ENCODE measurements at places on chromosomes 5 and 9.

DNA sequence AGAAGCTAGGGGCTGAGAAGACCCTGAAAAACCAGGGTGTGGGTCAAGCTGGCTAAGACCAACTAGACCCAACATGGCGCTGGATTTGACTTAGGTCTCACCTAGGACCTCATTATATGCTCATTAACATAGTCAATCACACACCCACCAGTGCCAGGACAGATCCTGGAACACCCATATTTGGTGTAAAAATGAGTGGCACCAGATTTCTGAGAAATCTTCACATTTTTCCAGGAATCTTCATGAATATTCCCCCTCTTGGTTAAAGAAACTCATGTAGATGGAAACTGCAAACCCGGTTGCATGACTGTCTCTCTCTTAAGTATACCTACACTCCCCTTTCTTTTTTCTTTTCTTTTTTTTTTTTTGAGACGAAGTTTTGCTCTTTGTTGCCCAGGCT, 17.9 kb upstream of the RAB14 start:
- DNase-seq = no peak

DNA sequence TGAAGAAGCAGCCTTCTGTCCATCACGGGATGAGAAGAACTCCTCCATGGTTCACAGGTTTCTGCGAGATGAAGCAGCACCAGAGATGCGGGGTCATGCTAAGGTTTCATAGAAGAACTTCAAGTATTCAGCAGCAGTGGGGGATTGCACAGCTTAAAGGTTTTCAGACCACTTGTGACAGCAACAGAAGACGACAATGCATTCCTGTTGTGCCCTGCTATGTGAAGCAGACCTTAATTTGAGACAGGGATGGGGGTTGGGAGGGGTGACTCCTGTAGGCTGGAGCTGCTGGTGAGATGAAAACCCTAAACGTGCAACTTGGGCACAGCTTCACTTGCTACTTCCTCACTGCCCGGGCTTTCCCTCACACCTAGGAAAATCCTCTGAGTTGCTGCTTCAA, 256.0 kb downstream of the SLIT3 start:
- no peak for DNase-seq

DNA sequence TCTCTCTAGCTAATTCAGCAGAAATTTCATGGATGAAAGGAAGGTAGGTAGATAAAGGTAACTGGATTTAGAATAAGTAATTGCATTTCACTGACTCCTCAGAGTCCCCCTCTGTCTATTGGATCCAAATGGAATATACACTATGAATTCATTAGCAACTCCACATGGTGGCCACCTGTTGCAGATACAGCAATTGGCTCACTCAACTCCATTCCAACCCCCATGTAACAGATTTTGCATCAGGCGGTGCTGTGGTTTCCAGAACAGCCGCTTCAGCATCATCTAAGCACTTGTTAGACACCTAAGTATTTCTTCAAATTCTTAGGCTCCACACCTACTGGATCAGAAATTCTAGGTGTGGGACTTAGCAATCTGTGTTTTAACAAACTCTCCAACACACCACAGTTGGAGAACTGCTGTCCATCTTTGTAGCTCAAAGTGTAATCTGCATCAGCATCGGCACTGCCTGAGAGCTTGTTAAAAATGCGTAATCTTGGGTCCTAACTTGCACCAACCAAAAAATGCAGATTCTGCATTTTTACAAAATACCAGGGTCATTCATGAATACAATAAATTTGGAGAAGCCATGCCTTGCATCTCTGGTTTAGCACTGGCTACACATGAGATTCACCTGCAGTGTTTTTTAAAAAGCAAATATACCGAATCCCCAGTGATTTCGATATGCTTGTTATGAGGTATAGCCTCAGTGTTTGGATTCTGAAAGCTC, 413.8 kb upstream of the CD180 start:
- DNase-seq = no peak

DNA sequence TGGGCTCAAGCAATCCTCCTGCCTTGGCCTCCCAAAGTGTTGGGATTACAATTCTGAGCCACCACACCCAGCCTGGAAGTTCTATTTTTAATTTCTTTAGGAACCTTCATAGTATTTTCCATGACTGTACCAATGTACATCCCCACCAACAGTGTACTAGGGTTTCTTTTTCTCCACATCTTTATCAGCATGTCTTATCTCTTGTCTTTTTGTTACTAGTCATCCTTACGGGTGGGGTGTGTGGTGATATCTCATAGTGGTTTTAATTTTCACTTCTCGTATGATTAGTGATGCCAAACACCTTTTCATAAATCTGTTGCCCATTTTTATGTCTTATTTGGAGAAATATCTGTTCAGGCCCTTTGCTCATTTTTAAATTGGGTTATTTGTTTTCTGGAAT, 123.0 kb upstream of the MEF2C start:
- DNase-seq = no peak

DNA sequence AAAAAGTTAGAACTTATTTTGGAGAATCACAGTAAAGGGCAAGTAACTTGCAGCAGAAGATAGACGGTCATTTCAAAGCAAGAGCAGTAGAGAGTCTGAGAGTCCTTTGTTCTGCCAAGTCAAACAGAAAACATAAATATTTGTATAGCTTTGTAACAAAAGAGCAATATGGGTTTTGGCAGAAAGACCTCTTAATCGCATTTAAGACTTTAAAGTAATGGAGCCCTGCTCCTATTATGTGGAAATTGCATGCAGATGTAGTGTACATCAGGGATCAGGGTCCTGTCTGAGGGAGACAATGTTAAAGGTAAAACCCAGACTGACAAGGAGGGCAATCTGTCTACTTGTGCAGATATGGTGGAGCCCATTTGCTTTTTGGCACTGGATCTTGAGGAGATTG, 87.2 kb downstream of the PGM5 start:
- no peak for DNase-seq

DNA sequence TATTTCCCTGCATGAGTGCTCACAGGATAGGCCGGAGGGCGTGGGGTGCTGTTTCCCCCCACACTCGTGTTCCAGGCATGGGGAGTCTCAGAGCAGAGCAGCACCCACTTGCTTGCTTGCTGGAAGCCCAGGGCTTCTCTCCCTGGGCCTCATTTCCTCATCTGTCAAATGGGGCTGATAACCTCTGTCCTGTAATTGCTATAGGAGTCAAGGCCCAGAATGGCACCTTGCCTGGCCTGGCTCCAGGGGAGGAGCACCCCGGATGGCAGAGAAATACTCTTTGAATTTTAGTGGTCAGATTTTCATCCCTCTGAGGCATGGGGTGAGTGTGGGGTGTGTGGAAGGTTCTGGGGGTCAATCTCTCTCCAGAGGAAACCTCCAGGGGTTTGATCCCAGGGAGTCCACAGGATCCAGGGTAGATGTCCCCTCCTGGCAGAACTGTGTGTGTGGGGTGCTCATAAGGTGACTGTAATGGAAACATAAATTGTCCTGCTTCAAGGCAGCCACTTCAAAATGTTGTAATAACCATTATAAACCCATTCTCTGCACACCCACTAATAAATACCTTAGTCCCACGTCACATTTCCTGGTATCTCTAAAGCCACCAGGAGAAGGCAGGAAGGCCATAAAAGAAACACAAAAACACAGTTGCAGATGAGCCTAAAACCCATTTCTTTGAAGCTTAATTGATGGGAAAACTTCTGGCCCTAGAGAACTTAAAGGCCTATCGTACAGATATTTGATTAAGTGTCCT, 272.2 kb downstream of the FSTL4 start:
- DNase-seq = no peak

- no peak for DNase-seq
Observed at GRCh38 chr5:64634997-64635686, 55.2 kb upstream of the SHISAL2B start.

Data from epithelial cell of proximal tubule (primary cell).